ENCODE measurements at places on chromosomes 13 and 19.

DNA sequence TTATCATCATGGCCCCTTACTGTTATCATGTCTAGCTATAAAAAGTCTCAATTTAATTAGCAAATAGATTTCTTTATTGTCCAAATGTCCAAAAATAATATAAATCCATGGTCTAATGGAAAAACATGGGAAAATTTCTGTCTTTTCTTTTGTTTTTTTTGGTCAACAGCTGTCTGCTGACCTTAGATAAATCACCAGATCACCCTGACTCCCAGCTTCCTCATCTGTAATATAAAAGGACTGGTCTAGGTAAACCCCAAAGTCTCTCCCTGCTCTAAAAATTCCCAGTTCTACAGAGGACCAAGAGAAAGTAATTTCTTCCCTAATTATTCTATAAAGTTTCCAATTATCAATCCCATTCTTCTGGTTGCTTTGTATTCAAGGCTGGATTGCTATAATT is 30.7 kb upstream of the RCBTB2 start:
- DNase-seq: no peak

DNA sequence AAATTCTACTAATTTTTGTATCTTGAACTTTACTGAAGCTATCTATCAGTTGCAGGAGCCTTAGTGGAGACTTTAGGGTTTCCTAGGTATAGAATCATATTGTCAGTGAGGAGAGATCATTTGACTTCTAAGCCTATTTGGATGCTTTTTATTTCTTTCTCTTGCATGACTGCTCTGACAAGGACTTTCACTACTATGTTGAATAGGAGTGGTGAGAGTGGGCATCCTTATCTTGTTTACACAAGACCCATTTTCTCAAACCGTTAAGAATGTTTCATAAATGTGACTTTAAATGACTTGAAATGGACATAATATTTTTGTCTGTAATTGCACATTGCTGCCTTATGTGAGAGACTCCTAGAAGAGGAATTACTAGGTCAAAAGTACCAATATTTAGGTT is 17.9 kb upstream of the CSNK1A1L start:
- DNase-seq: no peak

DNA sequence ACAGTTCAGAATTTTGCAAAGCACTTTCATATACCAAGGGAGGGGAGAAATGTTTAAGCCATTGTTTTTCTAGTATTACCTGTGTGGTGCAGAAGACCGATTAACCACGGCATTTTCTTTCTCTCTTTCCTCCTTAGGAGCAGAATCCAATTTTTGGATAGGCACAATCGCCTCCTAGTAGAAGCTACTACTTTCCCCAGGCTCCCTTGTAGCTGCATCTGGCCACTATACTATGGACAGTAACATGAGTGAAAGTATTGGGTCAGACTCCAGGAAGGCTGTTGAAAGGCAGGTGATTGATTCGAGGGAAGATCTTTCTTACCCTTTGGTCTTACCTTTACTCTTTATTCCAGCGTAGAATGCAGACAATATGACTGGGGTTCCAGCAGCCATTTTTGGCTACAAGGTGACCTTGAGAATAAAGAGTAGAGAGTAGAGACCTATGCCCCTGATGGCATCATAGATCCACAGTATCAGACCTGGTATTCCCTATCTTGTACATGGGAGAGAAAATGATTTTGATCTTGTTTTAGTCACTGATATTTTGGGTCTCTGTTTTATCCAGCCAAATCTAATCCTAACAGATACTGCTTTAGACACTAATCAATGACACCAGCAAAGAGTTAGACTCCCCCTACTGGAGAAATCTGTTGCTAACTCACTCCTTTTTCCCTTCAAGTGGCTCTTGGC is 77.0 kb downstream of the LRRC63 start:
- peak; percentile 18 for DNase-seq

DNA sequence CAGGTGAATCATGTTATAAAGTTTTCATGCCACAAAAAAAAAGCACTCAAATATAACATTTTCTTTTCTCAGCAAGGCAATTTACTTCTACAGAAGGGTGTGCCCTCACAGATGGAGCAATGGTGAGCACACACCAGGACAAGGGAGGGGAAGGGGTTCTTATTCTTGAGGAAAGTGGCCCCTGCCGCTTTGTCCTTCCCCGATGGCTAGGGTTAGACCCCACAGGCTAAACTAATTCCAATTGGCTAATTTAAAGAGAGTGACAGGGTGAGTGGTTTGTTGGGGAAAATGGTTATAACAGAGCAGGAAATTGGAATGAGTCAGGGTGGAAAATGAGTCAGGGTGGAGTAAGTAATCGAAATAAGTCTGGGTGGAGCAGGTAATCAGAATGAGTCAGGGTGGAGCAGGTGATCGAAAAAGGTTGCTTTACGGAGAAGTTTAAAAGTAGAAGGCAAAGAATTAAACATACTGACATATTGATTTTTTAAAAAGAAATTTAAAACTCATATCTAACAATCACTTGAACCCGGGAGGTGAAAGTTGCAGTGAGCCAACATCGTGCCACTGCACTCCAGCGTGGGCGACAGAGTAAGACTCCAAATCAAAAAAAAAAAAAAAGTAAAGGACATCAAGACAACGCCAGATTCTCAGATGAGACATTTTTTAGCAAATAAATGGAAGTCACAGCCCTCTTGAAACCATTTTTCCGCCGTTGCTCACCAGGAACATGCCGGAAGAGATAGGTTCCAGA is 813 bp downstream of the ZNF562 start:
- no peak for DNase-seq

DNA sequence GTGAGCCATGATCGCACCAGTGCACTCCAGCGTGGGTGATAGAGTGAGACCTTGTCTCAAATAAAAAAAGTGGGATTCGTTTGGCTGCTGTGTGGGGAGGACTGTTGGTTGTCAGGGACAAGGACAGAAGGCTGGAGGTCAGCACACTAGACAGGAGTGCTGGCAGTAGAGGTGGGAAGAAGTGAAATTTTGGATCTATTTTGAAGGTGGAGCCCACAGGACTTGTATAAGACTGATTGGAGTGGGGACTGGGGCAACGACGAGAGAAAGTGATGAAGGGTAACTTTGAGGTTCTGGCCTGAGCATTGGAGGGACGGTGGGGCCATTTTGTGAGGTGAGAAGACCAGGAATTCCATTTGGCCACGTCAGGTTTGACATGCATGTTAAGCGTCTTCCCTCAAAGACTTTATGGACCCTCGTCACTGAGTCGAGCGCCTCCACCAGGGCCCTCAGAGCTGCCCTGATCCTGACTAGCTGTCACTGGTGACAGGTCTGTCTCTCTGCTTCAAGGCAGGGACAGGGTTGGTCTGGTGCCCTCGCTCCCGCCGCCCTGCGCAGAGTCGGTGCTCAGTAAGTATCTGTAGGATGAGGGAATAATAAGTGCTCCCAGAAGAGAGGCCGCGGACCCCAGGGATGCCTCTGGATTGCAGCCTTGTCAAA is 673 bp downstream of the CTU1 start:
- peak; percentile 31 for DNase-seq

DNA sequence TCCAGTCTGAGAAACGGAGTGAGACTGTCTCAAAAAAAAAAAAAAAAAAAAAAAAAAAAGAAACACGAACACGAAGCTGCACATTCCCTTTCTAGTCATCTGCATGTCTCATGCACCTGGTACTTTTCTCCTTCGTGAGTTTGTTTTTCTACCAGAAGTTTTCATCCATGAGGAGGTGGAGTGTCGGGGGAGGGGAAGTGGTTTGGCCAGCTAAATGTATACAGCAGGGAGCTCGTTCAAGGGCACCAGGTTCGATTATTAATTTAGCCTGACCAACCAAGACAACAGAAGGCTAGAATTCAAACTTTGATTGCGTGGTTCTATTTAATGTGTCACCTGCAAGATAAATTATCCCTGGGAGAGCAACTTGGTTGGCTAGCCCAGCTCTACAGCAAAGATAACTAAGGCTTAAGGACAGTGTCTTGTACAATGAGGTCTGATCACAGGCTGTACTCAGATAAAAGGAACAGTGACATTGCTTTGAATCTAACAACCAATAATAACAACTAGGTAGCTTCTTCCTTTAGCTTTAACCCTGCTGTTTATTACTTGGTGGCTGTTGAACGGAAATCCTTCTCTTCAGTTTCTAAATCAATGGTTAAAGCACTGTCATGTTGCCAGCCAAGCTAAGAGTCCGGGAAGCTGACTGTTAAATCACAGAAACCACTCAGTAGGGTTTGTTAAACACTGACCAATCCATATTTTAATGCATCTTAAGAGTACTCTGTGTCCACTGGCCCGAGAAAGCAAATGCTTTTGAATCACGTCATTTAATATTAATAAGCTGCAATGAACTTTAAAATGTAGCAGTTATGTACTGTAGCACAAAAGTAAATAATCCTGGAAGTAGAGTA is 98.4 kb upstream of the STARD13 start:
- DNase-seq: no peak

DNA sequence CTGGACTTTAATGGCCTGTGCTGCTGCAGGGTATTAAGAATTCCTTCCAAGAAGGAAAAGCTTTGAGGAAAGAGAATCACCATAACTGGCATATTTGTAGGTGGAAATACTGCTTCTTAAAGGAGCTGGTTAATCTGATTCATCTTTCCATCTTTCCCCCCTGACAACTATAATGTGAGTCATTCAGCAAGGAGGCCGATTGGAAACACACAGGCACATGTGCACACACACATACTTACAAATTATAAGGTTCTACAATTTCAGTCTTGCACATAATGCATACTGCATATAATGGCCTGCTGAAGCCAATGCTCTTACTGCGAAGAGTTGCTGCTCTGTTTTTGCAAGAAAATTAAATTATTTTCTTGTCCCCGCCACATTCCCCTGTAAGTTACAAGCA is 78.8 kb upstream of the TPP2 start:
- no peak for DNase-seq

GRCh38 chr13:108313382-108313781 is 43.9 kb downstream of the TNFSF13B start:
- no peak for DNase-seq

- DNase-seq: no peak
Observed at GRCh38 chr13:112705286-112705685, 15.4 kb downstream of the ATP11A start.

GRCh38 chr13:92179223-92179622 is 780.8 kb downstream of the GPC5 start:
- no peak for DNase-seq

DNA sequence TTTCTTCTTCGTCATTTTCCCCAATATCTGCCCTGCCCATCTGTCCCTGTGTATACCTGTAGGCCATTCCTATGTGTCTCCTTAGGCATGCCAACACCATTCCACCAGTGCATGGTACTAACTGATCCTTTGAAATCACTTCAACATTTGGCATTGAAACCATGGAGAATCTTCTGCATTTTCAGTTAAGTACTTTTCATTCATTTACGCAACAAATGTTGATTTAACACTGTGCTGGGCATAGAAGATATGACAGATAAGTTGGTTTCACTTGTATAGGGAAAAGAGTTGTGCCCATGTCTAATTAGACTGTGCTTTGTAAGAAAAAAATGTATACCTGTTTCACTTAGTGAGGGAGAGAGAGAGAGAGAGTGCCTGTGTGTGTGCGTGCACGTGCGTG is 77.9 kb upstream of the FLT1 start:
- no peak for DNase-seq

DNA sequence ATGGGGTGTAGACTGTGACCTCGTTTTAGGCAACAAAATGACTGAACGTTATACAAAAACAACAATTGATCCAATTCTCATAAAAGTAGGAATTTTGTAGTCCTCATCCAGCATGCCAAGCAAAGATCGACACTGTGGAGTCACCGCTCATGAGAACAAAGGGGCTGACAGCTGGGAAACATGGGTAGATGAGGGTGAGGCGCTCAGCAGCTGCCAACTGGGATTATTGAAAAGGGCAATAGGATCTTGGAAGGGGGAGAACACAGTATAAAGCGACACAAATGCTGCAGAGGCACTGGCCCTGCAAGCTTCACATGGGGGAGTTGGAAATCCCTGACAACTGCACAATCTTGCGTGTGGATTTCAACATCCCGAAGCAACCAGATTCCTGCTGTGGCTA is 5.4 kb upstream of the ZNF765 start:
- DNase-seq: no peak

Data from hepatic stellate cell (primary cell).